Hair follicular keratinocyte (primary cell): ENCODE measurements at places on chromosomes 2 and 18. TPM values are rescaled to one million over a fixed set of nuclear protein-coding genes. Genes with fewer than 3 reads are reported as not detected.

The PAX3 gene
- not detected in 2 replicates for total RNA-seq

The FBLN7 gene
- total RNA-seq, result 0.23 TPM in 1 of 2 replicates, not detected in the other

The CABYR gene
- total RNA-seq, result 6.4 and 13.3 TPM in 2 replicates

The MALL gene
- total RNA-seq, result 17.4 and 62.2 TPM in 2 replicates

The DAPL1 gene
- total RNA-seq, result 6.3 TPM in 1 of 2 replicates, not detected in the other
